ENCODE measurements at places on chromosomes 3 and 15. TPM values are rescaled to one million over a fixed set of nuclear protein-coding genes. Genes with fewer than 3 reads are reported as not detected.

DNA sequence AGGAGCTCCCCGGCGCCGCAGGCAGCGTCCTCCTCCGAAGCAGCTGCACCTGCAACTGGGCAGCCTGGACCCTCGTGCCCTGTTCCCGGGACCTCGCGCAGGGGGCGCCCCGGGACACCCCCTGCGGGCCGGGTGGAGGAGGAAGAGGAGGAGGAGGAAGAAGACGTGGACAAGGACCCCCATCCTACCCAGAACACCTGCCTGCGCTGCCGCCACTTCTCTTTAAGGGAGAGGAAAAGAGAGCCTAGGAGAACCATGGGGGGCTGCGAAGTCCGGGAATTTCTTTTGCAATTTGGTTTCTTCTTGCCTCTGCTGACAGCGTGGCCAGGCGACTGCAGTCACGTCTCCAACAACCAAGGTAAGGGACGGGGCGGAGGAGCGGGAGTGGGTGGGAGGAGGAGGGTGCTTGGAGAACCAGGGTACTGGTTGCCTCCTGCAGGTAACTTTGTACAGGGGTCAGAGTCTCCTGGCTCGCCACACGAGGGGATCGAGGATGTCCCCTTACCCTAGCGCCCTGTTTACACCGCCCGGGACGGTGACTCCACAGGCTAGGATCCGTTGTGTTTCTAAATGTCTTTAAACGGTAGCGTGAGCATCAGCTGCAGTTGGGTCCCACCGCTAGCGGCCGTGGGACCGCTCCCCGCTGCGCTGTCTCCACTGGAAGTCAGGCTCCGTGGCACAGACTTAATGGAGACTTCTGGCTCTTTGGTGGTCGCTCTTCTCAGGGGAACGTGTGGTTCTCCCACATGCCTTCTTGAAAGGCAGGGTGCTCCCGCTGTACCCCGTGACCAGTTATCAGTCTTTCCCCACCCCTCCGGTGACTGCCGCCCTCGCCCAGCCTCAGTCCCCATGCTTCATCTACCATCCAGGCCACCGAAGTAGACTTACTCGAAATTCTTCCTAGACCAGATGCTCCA lies 515 bp downstream of the EPHA6 start:
- DNase-seq = no peak

Gene RNU5B-1
- total RNA-seq = not detected

Gene UCN2
- total RNA-seq = not detected

Gene SKOR1
- total RNA-seq = 0.32 TPM

Gene KBTBD13
- not detected for total RNA-seq

Gene BUB1B
- total RNA-seq = 94.9 TPM

Gene KY
- not detected for total RNA-seq

Data from activated CD8-positive, alpha-beta T cell treated with anti-CD3 and anti-CD28 coated beads, Interleukin-2, amount 10 ng/mL, durations not matched to agents 7 days and 5 days (primary cell).